ENCODE measurements at places on chromosomes 4 and X. TPM values are rescaled to one million over a fixed set of nuclear protein-coding genes. Genes with fewer than 3 reads are reported as not detected.

GRCh38 chr4:14083150-14083549, 455.6 kb upstream of the BOD1L1 start:
- no peak for DNase-seq

The FAM50A gene
- total RNA-seq, result 44.9 TPM

DNA sequence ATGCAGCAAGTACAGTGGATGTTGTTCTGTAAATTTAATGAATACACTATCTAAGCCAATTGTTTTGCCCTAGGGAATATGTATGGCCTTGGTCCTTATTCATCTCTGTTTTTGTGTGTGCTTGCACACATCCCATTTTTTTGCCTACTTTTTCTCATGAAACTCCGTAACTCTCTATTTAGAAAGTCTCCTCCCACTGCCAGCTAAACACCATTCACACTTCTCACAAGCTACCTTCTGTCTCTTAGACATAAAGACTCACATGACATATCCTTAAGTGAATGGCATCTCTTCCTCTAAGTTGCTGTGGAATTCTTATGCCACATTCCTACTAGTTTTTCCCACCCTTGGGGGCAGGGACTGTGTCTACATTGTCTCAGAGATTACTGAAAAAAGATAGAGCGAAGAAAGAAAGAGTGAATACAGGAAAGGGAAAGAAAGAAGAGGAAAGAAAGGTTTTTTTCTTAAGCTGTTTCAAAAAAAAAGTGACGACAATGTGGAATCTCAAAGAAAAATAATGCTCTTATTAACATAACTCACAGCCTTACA, 117.5 kb downstream of the ATG4A start:
- no peak for DNase-seq

DNA sequence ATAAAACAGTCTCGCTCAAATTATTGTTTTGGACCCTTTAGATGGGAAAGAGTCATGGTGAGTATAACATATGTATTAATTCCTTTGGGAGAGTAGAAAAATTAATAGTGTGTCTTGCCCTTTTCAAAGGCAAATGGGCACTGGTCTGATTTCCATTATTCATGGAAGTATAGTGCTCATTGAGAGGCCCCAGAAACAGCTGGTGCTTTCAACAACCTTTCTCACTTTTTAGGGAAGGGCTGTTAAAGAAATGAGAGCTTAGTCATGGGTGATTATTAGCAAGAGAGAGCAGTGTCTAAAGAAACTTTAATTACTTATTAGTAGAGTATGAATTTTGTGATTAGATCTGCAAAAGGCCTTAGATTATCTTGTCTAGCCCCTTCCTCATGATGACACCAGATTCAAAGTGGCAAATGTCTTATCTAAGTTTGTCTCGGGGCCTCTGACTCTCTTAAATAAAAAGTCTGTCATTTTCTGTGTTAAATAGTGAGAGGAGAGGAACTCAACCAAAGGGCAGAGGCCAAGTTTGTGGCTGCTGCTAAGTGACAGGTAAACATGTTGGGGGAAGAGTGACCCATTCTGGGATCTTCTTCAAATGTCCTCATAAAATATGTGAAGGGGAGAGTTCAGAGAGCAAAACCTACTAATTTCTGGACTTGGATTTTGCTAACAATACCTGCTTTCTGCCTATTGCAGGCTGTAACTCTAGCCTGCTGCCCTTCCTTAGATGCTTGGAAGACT, 110.6 kb downstream of the REPS2 start:
- DNase-seq, result no peak
